LHCN-M2 (cell line): ENCODE measurements at places on chromosomes 2 and 18. TPM values are rescaled to one million over a fixed set of nuclear protein-coding genes. Genes with fewer than 3 reads are reported as not detected.

DNA sequence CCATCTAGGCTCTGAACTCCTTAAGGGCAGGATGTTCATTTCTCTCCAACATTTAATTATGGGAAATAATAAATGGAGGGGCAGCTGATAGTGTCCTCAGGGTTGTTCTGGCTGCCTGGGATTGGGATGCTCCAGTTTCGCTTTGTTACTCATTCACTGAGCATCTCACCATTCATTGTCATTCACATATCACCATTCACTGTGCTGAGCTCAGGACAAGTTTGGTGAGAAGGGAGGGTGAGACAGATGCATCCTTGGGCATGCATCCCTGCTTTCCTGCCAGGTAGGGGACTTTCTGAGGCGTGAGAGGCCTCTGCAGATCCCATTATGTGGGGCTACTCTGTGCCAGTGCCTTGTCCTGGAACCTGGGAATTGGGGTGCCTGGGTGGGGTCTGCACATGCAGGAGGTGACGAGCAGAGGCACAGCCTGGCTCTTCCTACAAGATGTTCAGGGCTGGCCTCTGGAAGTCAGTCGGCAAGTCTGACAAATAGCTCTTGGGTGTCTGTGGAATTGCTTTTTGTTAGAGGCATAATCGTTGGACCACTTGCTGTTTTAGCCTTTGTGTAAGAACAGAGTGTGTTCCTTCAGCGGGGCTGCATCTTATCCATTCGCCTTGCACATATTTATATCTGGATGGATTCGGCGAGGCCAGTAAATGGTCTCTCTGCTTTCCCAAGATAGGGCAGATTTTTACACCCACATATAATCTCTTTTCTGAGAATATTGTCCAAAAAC is 323.2 kb upstream of the THSD7B start:
- DNase-seq = no peak

- DNase-seq = no peak
Observed at GRCh38 chr2:121735518-121736074, 1.1 kb downstream of the NIFK start.

DNA sequence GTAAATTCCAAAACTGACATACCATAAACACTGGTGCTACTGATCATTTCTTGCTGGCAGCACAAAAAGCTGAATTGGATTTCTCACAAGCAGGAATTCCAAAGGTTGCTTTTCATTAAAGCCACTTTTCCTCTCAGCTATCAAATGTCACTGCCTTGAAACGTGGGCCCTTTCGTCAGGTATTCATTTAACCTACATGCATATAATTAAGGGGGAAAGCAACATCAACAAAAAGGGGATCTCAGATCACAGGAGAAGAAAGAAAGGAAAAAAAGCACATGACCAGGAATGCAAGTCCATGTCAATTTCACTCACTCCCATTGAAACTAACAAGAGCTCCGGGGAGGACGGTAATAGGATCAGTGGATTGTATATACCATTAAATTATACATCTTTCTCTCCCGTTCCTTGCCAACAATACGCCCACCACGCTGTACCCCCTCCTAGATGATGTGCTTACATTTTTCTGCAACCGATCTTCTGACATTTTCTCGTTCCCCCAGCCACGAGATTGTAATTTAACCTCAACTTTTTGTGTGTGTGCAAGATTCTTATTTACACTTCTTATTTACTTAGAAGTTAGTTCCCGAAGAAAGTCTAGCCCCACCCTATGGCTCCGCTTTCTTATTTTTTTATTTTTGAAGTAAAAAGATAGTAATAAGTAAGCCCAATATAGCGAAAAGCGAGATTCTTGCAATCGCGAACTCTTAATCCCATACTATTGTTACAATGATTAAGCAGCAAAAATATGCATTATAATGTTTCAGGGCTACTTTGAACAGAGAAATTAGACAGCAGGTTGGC is 725 bp downstream of the FIGN start:
- DNase-seq = peak; percentile 48

DNA sequence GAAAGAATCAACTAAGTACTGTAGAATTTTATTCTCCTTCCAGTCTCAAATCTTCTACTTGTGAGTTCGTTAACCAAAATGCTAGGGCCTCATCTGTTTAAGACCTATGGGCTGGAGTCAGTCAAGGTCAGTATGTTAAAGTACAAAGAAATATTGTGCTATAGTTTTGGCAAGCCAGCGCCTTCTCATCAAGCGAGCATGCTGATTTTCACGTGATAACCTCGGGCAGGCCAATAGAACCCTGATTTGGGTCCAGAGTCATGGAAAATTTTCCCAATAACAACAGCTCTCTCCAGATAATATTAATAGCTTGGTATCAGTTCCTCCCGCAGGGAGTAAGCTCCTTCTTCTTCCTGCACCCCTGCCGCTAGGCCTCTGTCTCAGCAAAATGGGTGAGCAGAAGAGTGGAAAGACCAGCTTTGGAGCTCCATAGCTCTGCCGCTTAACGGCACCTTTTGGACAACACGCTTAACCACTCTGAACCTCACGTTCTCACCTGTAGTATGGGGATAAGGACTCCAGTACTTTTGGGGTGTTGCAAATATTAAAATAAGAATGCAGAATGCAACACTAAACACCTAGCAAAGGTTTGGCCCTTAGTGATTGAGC is 11.7 kb downstream of the CABLES1 start:
- DNase-seq = no peak

- no peak for DNase-seq
Observed at GRCh38 chr2:186702006-186702405, 8.1 kb downstream of the FAM171B start.

GATA6 gene
- total RNA-seq = 0.06 TPM in 1 of 2 replicates, not detected in the other
